Activated CD4-positive, CD25-positive, alpha-beta regulatory T cell treated with anti-CD3 and anti-CD28 coated beads, Interleukin-2, amount 50 U/mL, for 16 hours (primary cell): ENCODE measurements at places on chromosomes 2 and 18.

DNA sequence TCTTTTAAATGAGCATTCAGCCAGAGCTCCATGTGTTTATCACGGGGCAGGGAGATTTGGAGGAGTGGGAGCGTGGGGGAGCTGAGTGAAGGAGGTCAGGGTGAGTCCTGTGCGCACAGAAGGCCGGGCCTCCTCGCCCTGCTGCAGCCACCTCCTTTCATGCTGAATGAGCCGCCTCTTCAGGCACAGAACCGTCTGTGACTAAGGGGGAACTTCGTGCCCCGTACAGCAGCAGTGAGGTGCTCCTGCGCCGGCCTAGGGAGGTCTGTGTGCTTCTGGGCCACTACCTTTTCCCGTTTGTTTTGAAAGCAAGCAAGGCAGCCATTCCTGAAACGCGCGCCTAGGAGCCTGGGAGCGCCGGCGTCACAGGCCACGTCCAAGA lies 27.1 kb upstream of the ZNF516 start:
- no peak for DNase-seq

DNA sequence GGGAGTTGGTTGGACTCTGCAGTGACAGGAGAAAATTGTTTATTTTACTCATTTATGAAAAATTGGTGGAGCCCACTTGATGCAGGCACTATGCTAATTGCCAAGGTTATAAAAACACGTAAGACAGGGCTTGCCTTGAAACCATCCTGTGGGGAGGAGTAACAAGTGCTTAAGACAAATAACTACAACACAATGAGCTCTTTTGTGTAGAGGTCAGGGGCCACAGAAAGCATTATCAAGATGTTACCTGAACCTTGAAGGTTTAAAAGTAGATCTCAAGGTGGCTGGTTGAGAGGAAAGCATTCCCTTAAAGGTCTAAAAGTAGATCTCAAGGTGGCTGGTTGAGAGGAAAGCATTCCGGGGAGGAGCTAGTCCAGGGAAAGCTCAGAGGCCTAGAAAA lies 381.8 kb upstream of the POU3F3 start:
- DNase-seq, result no peak

- DNase-seq, result no peak
Measured at GRCh38 chr18:75267643-75268363, 57.2 kb downstream of the TSHZ1 start.

GRCh38 chr18:44025421-44025820 lies 655.3 kb upstream of the SETBP1 start:
- no peak for DNase-seq

DNA sequence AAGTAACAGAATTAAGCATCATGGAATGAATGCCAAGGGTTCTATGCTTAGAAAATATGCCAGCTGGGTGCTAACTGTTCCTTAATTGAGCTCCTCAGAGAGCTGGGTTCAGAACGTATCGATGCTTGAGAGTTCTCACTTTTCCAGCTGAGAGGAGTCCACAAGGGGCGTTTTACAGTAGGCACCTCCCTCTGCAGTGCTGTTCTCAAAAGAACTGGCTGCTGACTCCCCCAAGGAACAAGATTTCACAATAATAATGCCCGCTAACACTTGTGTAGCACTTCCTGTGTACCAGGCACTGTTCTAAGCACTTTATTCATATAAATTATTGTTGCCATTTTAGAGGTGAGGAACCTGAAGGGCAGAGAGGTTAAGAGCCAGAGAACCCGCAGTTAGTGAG lies 18.1 kb upstream of the TMEM237 start:
- DNase-seq, result no peak

DNA sequence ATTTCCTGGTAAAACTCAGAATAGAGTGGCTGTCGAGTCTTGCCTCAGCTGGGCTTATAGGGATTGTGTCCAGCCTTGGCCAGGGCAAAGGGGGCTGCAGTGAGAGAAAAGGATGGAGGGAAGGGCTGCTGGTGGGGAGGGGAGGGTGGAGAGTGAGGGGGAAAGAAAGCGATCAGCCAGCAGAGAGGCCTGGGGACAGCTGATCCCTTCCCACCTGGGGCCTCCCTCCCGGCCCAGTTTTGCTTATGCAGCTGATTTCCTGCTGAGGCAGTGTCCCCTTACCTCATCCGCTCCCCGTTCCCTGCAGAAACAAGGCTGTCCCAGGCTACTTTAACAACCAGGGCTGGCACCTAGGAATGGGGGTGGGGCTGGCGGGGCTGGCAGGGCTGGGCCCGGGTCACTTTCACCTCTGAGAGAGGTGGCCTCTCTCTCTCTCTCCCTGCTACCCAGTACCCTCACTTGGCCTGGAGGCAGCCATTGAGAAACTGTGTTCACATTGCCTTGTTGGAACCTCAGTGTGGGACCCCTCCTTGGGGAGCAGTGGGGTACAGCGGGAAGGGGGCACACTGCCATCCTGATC lies 12.2 kb upstream of the GMPPA start:
- no peak for DNase-seq

DNA sequence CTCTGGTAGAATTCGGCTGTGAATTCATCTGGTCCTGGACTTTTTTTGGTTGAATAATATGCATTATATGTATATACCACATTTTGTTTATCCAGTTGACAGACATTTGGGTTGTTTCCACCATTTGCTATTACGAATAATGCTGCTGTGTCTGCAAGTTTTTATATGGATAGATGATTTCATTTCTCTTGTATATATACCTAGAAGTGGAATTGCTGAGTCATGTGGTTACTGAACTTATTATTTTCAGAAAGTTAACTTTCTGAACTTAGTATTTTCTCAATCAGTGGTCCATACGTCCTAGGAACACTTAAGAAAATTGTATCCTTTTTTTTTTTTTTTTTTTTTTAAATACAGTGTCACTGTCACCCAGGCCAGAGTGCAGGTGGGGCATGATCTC lies 63.3 kb downstream of the RIF1 start:
- no peak for DNase-seq

GRCh38 chr18:26206488-26206887 lies 19.8 kb upstream of the TAF4B start:
- DNase-seq, result no peak

GRCh38 chr2:230908092-230908594 lies 16.9 kb downstream of the GPR55 start:
- DNase-seq, result no peak

DNA sequence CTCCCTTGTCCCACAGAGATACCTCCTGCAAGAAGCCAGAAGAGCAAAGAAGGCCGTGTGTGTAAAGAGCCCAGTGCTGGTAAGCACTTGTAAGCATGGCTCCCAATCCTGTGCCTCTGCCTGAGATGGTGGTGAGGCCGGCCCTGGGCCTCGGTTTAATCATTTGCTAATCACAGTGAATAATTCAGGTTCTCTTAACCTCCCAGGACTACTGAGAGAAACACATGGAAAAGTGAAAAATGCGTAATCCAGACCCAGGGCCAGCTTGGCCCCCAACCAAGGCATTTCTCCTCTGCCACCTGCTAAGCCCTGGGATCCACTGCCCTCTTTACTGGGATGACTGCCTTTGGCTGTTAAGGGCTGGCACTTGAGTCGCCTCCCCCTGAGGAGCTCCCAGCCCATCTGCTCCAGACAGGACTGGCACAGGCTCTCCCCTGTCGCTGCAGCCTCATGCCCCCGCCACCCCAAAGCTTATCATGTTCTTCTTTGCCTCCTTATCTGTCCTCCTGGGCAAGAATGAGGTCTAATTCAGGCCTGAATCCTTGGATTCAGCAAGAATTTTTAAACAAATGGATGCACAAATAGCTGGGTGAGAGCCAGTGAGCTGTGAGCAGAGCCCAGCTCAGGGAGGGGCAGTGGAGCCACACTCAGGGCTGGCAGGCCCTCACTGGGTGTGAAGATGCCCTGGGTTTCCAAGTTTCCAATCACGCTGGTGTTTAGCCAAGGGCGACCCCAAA lies 193.9 kb upstream of the HS6ST1 start:
- DNase-seq, result no peak

- no peak for DNase-seq
Measured at GRCh38 chr2:18268400-18268799, 292.1 kb downstream of the RDH14 start.

GRCh38 chr18:47577520-47577919 lies 326.1 kb upstream of the SKOR2 start:
- DNase-seq, result no peak

GRCh38 chr2:174939046-174939445 lies 66.1 kb downstream of the CHN1 start:
- no peak for DNase-seq

DNA sequence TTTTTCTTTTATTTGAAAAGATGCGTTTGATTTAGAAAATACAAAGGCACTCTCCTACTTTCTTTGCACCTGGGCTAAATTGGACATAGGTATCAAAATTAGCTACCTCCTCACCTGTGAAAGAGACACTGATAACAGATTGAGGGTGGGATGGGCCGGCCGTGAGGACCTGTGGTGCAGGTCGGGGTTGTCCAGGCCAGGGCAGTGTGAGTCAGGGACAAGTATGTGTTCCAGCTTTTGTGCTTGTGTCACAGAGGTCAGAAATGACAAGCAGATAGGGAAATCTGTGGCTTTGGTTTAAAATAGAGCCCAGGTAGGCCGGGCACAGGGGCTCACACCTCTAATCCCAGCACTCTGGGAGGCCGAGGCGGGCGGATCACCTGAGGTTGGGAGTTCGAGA lies 22.6 kb downstream of the MYL12B start:
- no peak for DNase-seq

DNA sequence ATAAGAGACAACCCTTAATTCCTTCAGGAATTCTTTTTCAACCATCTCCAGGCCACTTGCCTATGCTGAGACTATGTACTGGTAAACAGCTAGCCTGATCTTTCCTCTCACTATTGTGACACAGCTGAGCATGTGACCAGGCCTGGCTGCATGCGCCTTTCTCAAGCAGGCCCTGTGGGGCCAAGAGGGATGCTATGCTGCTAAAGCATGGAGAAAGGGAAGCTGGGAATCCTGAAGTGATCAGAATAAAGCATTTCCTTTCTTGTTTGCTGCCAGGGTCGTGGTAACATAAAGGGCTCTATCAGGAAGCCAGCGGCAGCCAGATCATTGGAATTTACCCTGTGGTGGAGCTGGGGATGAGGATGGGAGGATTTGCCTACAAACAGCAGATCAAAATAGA lies 29.8 kb upstream of the LCLAT1 start:
- DNase-seq, result no peak

GRCh38 chr2:99858951-99859596 lies 283.3 kb downstream of the AFF3 start:
- DNase-seq, result no peak

DNA sequence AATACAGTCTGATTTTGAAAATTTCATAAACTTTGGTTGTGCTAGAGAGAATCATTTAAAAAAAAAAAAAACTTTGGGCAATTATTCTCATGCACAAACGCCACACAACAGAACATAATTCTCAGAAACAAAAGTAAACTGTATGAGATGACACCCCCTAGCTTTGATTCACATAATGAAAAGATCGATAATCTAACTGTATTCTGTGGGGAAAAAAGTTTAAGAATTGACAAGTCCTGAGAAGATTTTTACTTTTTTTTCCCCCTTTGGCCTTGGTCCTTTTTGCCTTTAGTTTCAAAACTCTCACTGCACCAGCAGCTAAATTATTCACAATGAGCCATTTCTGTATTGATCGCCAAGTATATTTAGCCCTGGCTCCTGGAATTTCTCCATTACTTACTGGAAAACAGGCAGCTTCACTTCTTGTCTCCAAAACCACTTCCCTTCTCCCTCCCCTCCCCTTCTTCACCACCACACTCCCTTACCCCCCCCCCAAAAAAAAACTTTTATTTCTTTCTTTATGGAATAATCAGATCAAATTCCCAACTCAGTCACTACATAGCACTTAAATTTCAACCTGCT lies 2.0 kb downstream of the IKZF2 start:
- no peak for DNase-seq

GRCh38 chr2:234879671-234880455 lies 72.0 kb upstream of the SH3BP4 start:
- DNase-seq, result no peak

DNA sequence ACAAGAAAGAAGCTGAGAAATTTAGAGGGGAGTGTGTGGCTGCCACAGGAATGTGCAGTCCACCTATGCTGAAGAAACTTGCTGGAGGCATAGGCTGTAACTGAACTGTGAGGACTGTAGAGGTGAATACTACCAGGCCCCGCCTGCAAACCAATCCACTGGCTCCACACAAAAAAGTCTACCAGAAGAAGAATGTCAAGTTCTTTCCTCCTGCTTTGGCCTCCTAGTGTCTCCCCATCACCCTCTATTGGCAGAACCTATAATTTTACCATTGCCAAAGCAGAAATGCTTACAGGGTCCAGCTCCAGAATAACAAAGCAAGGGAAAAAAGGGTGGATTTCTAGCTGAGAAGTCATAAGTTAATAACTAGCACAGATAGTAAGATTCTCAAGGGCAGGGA lies 5.9 kb upstream of the ATP5MC3 start:
- DNase-seq, result no peak

DNA sequence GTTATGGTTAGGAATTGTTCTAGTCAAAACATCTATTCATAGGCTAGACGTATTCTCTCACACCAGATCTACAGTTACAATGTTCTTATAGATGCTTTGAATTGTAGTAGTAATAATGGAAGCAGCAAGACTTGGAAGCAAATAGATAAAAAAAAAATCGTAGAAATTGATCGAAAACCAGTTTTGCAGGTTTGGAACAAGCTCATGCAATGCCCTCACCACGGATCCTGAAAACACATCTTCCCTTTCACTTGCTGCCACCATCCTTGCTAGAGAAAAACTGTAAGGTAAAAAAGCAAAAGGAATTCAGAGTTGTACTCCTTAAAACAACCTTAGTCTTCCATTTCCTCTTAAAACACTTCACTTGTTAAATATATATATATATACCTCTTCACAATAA lies 4.4 kb downstream of the SULT1C4 start:
- no peak for DNase-seq

- no peak for DNase-seq
Measured at GRCh38 chr2:157359628-157360027, 34.0 kb upstream of the ERMN start.

DNA sequence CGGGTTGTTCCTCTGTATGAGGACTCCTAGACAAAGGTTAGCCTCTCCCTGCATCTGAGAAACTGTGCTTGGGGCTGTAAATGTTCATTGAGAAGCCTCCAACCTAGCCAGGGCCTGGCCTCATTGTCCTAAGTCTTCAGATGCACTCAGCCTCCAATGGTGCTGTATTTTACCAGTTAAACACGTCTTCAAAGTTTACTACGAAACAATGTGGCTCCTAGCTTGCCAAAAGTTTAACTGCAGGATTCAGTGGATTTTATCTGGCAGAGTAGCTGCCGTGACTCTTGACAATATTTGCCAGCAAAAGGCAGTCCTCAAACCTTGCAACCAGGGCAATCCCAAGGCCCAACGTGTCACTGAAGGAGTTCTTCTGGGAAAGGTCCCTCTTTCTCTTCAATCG lies 1.1 kb downstream of the PID1 start:
- DNase-seq, result no peak

GRCh38 chr18:60411715-60412114 lies 39.1 kb upstream of the MC4R start:
- no peak for DNase-seq

GRCh38 chr18:55988537-55988936 lies 400.5 kb upstream of the TCF4 start:
- no peak for DNase-seq

- no peak for DNase-seq
Measured at GRCh38 chr2:215904101-215904500, 109.2 kb downstream of the MREG start.
